ENCODE measurements at places on chromosomes 3 and 15. TPM values are rescaled to one million over a fixed set of nuclear protein-coding genes. Genes with fewer than 3 reads are reported as not detected.

GRCh38 chr15:74127954-74128784, 2.2 kb upstream of the ISLR2 start:
- peak; percentile 43 for ATAC-seq

GRCh38 chr3:30368978-30369377, 237.4 kb upstream of the TGFBR2 start:
- ATAC-seq, result peak; percentile 77

DNA sequence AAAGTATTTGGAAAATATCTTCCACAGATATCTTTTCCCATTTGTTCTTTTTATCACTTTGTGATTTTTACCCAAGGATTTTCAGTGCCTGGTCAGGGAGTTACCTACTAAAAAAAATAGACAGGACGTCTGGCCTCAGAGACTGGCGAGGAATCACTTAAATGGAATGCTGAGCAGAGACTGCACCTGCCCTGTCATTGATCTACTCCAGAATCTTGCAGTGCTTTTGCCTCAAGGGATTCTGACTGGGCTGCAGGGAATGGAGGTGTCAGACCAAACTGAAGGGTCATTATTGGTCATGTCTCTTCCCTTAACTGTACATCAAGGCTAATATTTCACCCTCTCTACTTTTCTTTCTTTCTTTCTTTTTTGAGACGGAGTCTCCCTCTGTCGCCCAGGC, 12.1 kb upstream of the RYR3 start:
- no peak for ATAC-seq

TRAT1 gene
- total RNA-seq, result not detected

DNA sequence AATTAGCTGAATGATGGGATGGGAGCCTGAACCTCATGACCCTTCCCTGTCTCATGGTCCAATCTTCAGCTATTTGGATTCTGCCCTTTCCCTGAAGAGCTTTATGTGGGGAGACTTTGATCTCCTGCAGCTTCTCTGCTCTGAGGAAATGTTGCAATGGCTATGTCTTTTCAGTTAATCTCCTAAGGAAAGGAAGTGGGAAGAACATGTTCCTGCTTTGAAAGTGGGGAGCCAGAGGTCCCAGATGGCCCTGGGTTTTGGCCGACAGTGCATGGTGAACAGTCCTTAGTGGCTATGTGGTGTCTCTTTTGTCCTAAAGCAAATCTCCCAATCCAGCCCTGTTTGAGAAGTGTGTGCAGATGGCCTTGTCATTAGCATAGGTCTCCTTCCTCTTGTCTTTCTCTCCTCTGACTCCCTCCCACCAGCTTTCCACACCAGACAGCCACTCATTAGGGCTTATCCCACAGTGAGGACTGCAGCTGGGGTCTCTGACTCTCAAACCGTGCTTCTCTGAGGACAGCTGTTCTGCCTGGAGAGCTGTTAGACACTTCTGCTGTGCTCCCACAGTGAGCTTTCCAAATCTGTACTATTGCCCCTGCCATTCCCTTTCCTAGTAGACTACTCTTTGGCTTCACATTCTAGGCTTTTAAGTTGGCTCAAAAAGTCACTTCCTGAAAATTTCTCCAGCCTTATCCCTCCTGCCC, 365.8 kb upstream of the UMPS start:
- no peak for ATAC-seq

DNA sequence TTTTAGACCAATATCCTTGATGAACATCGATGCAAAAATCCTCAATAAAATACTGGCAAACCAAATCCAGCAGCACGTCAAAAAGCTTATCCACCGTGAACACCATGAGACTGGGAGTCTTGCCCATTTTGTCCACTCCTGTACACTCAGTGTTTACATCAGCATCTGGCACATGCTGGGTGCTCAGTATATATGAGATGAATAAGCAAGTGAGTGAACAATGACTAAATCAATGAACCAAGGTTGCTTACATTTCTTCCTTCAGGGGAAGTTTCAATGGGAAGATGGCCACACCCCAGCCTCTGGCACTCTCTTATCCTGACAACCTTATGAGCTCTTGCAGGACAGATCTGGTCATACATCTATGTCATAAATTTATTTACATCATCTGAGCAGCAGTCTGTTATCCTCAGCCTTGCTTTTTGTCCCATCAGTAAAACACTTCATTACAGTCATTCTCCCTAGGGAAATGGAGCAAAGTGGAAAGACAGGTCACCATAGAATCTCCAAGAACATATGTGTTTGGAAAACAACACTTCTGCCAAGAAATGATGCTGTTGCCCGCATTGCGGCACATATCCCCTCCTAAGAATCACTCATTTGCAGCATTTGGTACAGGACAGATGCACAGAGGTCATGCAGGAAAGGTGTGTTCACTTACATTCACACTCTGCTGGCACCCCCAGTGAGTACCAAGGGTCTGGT, 171.8 kb upstream of the EIF1B start:
- no peak for ATAC-seq
